ENCODE measurements at places on chromosomes 6 and 20. TPM values are rescaled to one million over a fixed set of nuclear protein-coding genes. Genes with fewer than 3 reads are reported as not detected.
A peak's percentile ranks its signal among the peaks of the same experiment; 100 is the strongest.

ABT1 gene
- 20.6 TPM for total RNA-seq

SAMD5 gene
- 4.0 TPM for total RNA-seq

C20orf96 gene
- total RNA-seq: 2.8 TPM

GRCh38 chr6:21337263-21337662 lies 256.3 kb upstream of the SOX4 start:
- no peak for DNase-seq

DNA sequence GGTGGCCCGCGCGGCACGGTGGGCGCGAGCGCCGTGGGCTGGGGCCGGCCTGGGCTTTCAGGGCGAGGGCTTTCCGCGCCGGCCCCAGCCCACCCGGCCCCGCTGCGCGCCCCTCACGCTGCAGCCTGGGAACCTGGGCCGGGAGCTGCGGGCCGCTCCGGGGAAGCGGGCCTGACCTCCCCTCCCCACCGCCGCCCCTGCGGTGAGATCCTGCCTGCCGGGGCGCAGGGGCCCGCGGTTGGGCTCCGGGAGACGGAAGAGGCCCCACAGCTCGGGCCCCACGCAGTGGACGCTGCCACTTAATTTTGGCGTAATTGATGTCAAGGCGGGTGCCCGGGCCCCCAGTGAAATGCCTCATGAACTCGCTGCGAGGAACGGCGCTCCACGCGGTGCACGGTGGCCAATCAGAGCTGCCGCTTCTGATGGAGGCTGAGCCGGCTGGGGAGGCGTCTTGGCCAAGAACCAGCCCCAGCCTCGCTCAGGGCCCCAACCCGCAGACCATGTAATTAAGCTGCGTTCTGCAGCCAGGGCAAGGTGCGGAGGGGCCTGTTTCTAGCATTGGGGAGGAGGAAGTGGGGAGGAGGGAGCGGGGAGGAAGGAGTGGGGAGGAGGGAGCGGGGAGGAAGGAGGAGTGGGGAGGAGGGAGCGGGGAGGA lies 96.1 kb upstream of the BHLHE23 start:
- peak; percentile 7 for DNase-seq

GRCh38 chr6:30101444-30102413 lies 11.2 kb downstream of the TRIM31 start:
- DNase-seq: peak; percentile 83

DNA sequence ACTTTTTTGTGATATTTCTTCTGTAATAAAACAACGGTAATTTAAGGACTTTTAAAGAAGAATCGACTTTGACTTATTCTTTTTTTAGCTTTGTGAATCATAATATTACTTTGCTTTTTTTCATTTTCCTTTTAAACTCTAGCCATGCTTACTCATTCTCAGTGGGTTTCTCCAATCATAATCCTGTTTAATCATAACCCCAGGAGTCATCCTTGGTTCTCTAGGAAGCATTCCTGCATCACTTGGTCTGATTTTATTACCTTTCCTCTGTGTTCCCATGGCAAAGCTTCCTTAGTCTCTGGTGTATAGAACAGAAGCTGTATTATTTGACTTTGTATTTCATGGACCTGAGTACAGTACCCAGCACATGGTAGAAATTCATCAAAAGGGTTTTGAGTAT lies 223.5 kb downstream of the CDKAL1 start:
- peak; percentile 83 for DNase-seq

GRCh38 chr6:149567194-149567586 lies 1.0 kb downstream of the GINM1 start:
- no peak for DNase-seq

DNA sequence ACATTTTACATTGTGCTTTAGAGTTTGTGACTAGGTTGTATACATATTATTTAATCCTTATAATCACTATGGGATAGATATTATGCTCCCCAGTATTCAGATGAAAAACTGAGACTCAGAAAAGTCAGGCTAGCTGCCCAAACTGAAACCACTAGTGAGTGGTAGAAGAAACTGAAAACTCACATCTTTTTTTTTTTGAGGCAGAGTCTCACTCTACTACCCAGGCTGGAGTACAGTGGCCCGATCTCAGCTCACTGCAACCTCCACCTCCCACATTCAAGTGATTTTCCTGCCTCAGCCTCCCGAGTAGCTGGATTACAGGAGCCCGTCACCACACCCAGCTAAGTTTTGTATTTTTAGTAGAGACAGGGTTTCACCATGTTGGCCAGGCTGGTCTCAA lies 22.2 kb downstream of the RNF24 start:
- no peak for DNase-seq

- DNase-seq: no peak
These were observed 27.8 kb downstream of the PRSS16 start for GRCh38 chr6:27275025-27275956.

Data from LHCN-M2 (cell line).